ENCODE measurements at places on chromosomes 6 and 20.

GRCh38 chr6:43798688-43799444, 28.9 kb downstream of the VEGFA start:
- DNase-seq = peak; percentile 72

DNA sequence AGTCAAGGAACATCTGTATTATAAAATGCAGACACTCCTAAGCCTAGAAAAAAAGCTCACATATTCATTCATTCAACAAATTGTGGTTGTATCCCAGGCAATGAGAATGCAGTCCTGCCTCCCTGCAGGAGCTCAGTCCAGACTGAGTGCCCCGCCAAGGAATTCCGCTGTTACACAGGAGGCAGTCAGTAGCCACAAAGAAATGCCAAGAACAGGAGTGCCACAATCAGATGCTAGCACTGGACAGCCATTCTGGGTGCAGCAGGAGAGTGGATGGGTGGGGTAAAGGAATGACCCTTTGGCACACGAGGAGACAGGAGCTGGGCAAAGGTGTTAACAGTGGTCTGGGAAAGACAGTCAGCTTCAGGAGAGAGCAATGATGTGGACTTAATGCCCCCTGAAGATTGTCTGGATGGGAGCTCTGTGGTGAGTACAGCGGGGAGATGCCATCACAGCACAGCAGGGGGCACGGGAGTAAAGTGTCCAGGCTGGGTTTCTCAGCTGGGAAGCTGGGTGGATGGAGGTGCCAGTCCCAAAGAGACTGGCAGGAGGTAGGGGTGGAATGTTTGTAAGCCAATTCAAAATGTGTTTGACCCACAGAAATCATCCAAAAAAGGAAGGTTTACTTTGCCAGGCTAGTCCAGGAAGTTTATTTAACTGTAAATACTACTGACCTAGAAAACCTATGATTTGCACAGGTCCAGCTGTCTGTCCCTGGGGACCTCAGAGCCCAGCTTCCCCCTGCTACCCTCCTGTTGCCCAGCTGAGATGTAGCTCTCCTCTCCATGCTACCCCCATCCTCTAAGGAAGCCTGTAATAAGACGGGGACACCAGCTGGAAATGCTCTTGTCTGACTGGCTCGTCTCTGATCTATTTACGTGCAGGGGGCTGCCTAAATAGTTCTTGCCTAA, 84.1 kb downstream of the SLC23A2 start:
- peak; percentile 56 for DNase-seq

- peak; percentile 78 for DNase-seq
These were observed 41.1 kb upstream of the TMEM170B start for GRCh38 chr6:11496152-11497060.

GRCh38 chr20:38147163-38147562, 17.9 kb downstream of the TGM2 start:
- no peak for DNase-seq

DNA sequence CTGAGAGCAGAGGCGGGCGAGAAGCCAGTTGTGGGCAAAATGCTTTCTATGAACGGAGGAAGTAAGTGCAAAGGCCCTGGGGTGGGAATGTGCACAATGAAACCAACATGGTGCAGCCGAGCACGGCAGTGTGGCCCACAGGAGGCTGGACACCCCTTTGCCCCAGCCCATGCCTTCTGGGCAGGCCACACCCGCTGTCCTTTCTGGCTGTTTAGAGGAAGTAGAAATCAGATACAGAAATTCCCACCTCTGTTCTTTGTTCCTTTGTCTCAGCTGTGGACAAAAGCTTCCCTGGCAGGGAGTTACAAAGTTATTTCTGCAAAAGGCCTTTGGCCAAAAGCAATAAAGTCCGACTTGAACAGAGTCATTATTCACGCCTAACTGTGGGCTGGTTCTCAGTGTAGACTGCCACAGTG, 11.9 kb downstream of the SULF2 start:
- DNase-seq = no peak

DNA sequence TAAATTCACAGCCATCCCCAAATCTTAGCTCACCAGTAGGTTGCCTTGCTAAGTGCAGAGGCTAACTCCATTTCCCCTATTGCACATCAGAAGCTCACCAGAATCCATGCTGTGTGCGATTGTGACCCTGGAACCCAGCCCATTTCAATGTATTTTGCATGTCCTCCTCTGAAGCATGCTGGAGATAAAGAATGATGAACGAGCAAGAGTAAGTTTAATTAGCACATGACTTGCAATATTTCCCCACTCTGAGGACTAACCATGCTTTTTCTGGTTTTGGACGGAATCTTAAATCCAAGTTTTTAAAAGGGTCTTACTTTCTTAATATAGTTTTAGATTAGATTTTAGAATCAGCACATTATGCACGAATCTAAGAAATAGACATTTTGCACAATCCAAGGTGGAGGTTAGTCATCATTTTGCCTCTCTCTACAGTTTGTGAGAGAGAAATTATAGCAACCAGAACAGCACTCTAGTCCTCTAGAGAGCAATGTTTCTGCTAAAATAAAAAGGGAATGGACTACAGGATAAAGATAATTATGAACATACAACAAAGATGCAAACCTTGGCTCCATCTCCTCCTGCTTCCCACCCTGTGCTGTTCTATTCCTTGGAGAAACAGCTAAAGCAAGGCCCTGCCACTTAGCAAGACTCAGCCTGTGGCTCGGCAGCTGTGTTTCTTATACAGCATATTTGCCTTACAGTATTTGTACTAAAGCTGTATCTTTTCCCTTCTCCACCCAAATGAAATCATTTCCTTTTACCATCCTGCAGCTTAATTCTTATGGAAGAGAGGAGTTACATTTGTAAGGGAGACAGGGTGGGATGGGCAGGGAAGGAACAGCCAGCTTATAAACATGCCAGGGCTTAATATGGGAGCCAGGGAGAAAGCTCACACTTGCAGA, 24.9 kb upstream of the LAMA4 start:
- DNase-seq = no peak

Measured in AG10803 (cell line).